ENCODE measurements at places on chromosomes 11 and 22.

DNA sequence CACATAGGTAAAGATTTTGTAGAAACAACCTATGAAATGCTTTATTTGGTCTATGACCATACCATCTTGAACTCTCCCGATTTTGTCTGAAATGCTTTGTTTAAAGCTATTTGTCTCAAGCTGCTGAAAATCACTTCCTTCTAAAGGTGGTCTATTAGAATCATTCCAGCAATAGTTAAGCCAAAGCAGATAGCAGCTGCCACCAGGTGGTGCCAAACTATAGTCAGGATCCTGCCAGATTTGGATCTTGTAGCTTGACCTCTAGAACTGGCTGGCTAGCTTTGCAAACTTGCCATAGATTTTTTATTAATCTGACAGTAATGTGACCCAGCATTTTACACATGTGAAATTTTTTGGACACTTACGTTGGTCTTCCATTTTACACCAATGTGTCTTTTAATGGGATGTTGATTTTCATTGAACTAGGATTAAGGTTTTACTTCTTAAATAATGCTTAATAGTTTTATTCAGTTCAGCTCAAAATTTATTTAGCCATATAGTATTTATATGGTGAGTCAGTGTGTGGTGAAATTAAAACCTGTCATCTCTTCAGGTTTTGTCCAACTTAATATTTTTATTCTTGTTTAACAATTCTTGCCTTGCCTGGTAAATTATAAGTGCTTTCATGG lies 19.7 kb downstream of the CTR9 start:
- no peak for DNase-seq

DNA sequence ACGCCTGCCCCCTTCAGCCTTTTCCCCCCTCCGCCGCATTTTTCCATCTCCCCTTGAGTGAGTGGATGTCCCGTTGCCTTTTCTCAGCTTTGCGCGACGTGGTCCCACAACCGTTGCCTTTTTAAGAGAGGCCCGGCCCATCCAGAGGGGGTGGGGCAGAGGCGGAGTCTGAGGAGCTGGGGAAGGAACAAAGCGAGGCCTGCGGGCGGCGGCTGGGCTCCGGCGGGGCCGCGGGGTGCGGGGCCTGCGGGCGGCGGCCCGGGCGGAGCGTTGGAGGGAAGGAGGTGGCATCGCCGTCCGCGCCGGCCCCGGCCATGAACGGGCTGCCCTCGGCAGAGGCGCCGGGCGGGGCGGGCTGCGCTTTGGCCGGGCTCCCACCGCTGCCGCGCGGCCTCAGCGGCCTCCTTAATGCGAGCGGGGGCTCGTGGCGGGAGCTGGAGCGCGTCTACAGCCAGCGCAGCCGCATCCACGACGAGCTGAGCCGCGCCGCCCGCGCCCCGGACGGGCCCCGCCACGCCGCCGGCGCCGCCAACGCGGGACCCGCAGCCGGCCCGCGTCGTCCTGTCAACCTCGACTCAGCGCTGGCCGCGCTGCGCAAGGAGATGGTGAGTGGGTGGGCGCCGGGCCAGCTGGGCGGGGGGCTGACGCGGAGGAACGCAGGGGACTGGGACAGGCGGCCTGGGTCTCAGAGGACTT lies at the start of gene FAM89B:
Gene FAM89B, plus strand, starts transcription at position 183 of the 696 bp plus-strand sequence. Its CDS starts 132 bp downstream, at position 315.
- peak; percentile 85 for DNase-seq

GRCh38 chr11:59283825-59284772 lies 71.4 kb upstream of the MPEG1 start:
- no peak for DNase-seq

- DNase-seq = no peak
These were observed 164.4 kb downstream of the BRD1 start for GRCh38 chr22:49663311-49663711.

GRCh38 chr22:21961886-21962654 lies 9.4 kb upstream of the PPM1F start:
- no peak for DNase-seq

DNA sequence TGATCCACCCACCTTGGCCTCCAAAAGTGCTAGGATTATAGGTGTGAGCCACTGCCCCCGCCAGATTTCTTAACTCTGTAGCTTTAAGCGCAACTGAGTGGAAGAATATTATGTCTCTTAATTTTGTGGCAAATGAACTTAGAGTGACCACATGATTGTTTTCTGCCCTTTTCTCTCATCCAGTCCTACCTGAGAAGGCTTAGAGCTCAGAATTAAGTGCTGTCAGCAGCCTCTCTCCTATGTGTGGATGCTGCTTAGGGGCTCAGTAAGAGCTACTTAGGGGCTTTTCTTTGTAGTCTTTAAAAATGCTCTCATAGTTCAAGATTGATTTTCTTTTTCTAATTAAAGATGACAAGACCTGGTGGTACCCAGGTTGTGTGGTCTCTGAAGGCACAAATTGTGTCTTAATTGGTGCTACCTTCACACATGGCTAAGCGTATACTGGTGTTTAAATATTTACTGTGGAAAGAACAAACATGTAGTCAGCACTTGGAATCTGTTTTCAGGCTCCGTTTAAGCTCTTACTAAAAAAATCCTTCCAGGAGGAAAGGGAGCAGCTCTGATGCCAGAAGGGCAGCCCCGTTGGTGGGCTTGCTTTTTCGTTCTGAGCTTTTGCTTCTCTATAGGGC lies 59.3 kb downstream of the DEPDC5 start:
- no peak for DNase-seq

DNA sequence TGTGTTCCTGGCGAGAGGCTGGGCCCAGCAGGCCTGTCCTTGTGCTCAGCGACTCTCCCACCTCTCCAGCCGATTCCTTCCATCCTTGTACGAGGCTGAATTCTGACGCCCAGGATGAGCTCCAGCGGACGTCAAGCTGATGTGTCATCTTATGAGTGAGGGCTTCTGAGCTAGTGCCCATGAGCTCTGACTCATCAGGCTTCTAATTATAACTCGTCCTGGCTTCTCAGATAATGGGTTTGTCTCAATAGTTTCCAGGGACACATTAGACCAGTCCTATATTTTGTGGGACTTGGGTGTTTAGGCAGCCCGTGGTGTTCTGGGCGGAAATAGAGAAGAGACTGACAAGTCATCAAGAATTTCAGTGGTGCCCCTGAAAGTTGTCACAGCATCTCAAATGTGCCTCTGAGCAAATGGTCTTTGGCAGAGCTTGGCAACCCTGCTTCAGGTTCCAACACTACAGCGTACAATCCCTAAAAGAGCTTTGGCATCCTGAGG lies 108.2 kb upstream of the CD44 start:
- no peak for DNase-seq

Data from stimulated activated CD8-positive, alpha-beta memory T cell treated with anti-CD3 and anti-CD28 coated beads, Interleukin-15, amount 100 ng/mL, for 48 hours (primary cell).